ENCODE measurements at places on chromosomes 12 and 14. TPM values are rescaled to one million over a fixed set of nuclear protein-coding genes. Genes with fewer than 3 reads are reported as not detected.

The CLEC2A gene
- not detected for total RNA-seq

The KRT74 gene
- not detected for total RNA-seq

GRCh38 chr14:20331053-20331613, 1.9 kb downstream of the CCNB1IP1 start:
- DNase-seq = no peak

DNA sequence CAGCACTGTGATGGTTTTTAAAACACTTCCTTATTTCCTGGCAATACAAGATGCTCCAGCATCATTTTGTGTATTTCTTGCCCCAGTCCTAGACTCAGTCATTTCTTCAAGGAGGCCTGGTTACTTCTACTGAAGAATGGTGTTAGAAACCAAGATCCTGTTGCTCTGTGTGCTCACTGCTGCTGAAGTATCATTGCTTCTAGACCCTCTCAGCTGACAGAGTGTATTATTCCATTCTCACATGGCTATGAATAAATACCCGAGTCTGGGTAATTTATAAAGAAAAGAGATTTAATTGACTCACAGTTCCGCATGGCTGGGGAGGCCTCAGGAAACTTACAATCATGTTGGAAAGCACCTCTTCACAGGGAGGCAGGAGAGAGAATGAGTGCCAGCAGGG, 14.9 kb upstream of the SERPINA6 start:
- DNase-seq = no peak

GRCh38 chr12:53461059-53461458, 9.2 kb downstream of the PCBP2 start:
- no peak for DNase-seq

DNA sequence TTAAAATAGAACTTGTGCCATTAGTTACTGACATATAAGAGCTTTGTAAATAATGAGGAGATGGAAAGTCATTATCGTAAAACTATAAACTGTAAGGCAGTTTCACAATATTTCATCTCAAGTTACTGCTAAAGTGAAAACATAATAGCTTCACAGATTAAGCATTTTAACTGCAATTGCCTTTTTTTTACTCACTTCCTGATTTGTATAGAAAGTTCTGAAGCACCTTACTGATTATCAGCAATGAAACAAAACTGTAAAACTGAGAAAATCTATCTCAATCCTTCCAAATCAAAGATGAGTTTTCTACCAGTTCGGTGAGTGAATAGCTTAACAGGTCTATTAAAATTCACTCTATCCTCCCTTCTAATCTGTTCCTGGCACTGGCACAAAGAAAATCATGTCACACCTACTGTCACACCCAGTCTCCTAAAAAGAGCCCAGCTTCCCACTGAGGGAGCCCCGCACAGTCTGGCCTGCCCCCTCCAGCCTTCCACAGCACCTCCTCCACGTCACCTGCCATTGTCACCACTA, 161.4 kb upstream of the ABCD2 start:
- DNase-seq = no peak

DNA sequence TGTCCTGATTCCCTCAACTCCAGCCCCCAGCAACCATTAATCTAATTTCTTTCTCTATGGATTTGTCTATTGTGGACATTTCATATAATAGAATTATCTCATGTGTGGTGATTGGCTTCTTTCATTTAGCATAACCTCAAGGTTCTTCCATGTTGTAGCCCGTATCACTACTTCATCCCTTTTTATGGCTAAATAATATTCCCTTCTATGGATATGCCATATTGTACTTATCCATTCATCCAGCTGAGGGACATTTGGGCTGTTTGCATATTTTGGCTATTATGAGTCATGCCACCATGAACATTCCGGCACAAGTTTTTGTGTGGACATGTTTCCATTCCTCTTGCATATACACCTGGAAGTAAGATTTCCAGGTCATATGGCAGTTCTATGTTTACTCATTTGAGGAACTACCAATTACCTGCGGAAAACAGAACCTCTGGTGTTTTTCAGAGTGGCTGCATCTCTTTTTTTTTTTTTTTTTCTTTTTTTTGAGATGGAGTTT, 108.7 kb upstream of the MAP1LC3B2 start:
- no peak for DNase-seq

GRCh38 chr12:124319368-124320050, 24.6 kb downstream of the RFLNA start:
- DNase-seq = no peak
